Uterus (tissue), 4 donors: ENCODE measurements at places on chromosomes 12 and 14. TPM values are rescaled to one million over a fixed set of nuclear protein-coding genes. Genes with fewer than 3 reads are reported as not detected.

Gene BEGAIN
- 4.4 TPM for total RNA-seq

Gene EXOC3L4
- total RNA-seq = 0.41 TPM

Gene CACNA1C
- 15.9 TPM for total RNA-seq

Gene RAB5B
- 69.4 TPM for total RNA-seq

Gene NEDD1
- total RNA-seq = 54.2 TPM

Gene LTBP2
- total RNA-seq = 42.8 TPM

Gene SMCO3
- total RNA-seq = 2.9 TPM

Gene GLT8D2
- total RNA-seq = 12.6 TPM

Gene ADAM21
- not detected for total RNA-seq

Gene C12orf54
- 3.6 TPM for total RNA-seq

Gene USP44
- total RNA-seq = 4.4 TPM

Gene DEPDC4
- total RNA-seq = not detected

Gene CCDC177
- total RNA-seq = not detected

Gene ASCL1
- 0.48 TPM for total RNA-seq

Gene FSCB
- total RNA-seq = not detected

Gene RHOJ
- 13.6 TPM for total RNA-seq
